Fibroblast of lung (primary cell): ENCODE measurements at places on chromosomes 2 and 18.
A peak's percentile ranks its signal among the peaks of the same experiment; 100 is the strongest.

- peaks cover 6% of the 10 kb centered on the region for H3K36me3 ChIP-seq
- no peak for DNase-seq
- H3K4me1 ChIP-seq = peaks cover 4% of the 10 kb centered on the region
Observed at GRCh38 chr18:48634491-48634890, 95.7 kb downstream of the CTIF start.

DNA sequence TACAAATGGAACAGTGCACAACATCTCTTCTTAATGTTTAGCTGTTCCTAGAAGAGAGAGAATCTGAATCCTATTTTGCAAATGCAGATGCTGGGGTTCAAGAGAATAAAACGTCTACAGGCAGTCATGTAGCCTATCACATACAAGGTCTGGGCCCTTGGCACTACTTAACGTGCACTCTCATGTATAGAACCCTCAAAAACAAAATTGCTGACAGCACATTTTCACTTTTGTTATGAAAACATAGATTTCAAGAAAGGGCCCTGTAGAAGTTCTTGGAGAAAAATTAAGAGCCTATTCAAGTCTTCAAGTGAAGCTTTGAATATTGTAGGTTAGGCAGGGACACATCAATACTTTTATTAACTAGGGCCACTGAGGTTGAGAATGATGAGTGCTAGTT lies 504.3 kb upstream of the FAM98A start:
- H3K27me3 ChIP-seq = no peaks in the 10 kb centered on the region
- no peak for DNase-seq
- H3K4me1 ChIP-seq = no peaks in the 10 kb centered on the region
- H3K36me3 ChIP-seq = no peaks in the 10 kb centered on the region
- no peak overlapping the region for H3K4me3 ChIP-seq

- H3K4me3 ChIP-seq = no peak overlapping the region
- H3K4me1 ChIP-seq = peaks cover 7% of the 10 kb centered on the region
- H3K27ac ChIP-seq = peak overlapping the region; percentile 19
Observed at GRCh38 chr2:1685957-1686783, 58.1 kb downstream of the PXDN start.

- no peak overlapping the region for H3K4me3 ChIP-seq
- H3K36me3 ChIP-seq = no peaks in the 10 kb centered on the region
- H3K27me3 ChIP-seq = no peaks in the 10 kb centered on the region
- H3K27ac ChIP-seq = no peak overlapping the region
- H3K4me1 ChIP-seq = peaks cover 6% of the 10 kb centered on the region
Observed at GRCh38 chr2:28629910-28630309, 121.7 kb upstream of the PPP1CB start.

- no peaks in the 10 kb centered on the region for H3K27me3 ChIP-seq
- DNase-seq = no peak
- H3K4me1 ChIP-seq = peaks cover 4% of the 10 kb centered on the region
- H3K4me3 ChIP-seq = peak overlapping the region; percentile 100
- peaks cover 3% of the 10 kb centered on the region for H3K36me3 ChIP-seq
Observed at GRCh38 chr2:47177043-47177565, 22.0 kb upstream of the STPG4 start.
